ENCODE measurements at places on chromosomes 2 and 18. TPM values are rescaled to one million over a fixed set of nuclear protein-coding genes. Genes with fewer than 3 reads are reported as not detected.

Gene OSBPL6
- 1.4 TPM for polyA plus RNA-seq

Gene OR6B2
- not detected for polyA plus RNA-seq

Gene HSPD1
- polyA plus RNA-seq: 176 TPM

Gene SH2D6
- polyA plus RNA-seq: 0.06 TPM

Gene SERPINB4
- 0.10 TPM for polyA plus RNA-seq

Gene CNRIP1
- polyA plus RNA-seq: 10.5 TPM

Gene KIF5C
- 0.44 TPM for polyA plus RNA-seq

Gene ARHGEF4
- 3.2 TPM for polyA plus RNA-seq

Gene CPO
- polyA plus RNA-seq: 0.07 TPM

Gene LTBP1
- polyA plus RNA-seq: 34.6 TPM

Gene SLC8A1
- 46.1 TPM for polyA plus RNA-seq

Gene AOX1
- 3.5 TPM for polyA plus RNA-seq

Gene MRO
- 1.0 TPM for polyA plus RNA-seq

Gene SELENOI
- 2.4 TPM for polyA plus RNA-seq

Gene SGPP2
- 3.4 TPM for polyA plus RNA-seq

Gene ANKRD30B
- polyA plus RNA-seq: not detected

Gene WDSUB1
- polyA plus RNA-seq: 13.8 TPM

Gene PRSS56
- polyA plus RNA-seq: not detected

Gene COL5A2
- polyA plus RNA-seq: 11.6 TPM

Gene DCC
- not detected for polyA plus RNA-seq

Data from heart right ventricle (tissue), 16 donors.